Motor neuron (in vitro differentiated cells): ENCODE measurements at places on chromosomes 11 and 22. TPM values are rescaled to one million over a fixed set of nuclear protein-coding genes. Genes with fewer than 3 reads are reported as not detected.

Gene PRRG4
- total RNA-seq = 9.5 and 16.7 TPM in 2 replicates

Gene MIOX
- total RNA-seq = 0.13 TPM in 1 of 2 replicates, not detected in the other

Gene OR5B21
- not detected in 2 replicates for total RNA-seq

Gene GPHA2
- 0.93 and 1.1 TPM in 2 replicates for total RNA-seq

Gene OR51E2
- 0.34 and 0.71 TPM in 2 replicates for total RNA-seq

- ATAC-seq = no peak
Observed at GRCh38 chr11:64396079-64396591, 37.2 kb downstream of the RPS6KA4 start.

Gene SMC1B
- total RNA-seq = 0.09 and 0.15 TPM in 2 replicates

- no peak for ATAC-seq
Observed at GRCh38 chr11:105224482-105225253, 85.1 kb upstream of the CARD18 start.

DNA sequence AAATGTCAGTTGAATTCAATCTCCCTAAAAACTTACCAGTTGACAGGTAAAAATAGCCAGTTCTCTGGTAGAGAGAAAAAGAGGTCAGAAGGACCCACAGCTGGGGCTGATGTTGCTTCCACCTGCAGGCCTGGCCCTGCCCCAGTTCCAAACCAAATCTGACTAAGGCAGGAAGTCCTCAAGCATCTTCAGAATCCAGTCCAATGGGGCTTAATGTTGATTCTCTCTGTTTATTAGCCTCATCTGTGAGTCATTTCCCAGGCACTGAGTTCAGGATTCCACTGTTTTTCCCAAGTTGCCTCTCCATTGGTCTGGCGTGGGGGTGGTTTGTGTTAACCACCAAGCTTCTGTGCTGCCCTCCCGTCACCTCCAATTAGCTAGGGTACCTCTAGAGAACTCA is 601.8 kb downstream of the INSC start:
- no peak for ATAC-seq
